DMS153 (cell line): ENCODE measurements at places on chromosomes 6 and 20.

- no peak for DNase-seq
Measured at GRCh38 chr20:51412951-51413481, 129.5 kb downstream of the NFATC2 start.

DNA sequence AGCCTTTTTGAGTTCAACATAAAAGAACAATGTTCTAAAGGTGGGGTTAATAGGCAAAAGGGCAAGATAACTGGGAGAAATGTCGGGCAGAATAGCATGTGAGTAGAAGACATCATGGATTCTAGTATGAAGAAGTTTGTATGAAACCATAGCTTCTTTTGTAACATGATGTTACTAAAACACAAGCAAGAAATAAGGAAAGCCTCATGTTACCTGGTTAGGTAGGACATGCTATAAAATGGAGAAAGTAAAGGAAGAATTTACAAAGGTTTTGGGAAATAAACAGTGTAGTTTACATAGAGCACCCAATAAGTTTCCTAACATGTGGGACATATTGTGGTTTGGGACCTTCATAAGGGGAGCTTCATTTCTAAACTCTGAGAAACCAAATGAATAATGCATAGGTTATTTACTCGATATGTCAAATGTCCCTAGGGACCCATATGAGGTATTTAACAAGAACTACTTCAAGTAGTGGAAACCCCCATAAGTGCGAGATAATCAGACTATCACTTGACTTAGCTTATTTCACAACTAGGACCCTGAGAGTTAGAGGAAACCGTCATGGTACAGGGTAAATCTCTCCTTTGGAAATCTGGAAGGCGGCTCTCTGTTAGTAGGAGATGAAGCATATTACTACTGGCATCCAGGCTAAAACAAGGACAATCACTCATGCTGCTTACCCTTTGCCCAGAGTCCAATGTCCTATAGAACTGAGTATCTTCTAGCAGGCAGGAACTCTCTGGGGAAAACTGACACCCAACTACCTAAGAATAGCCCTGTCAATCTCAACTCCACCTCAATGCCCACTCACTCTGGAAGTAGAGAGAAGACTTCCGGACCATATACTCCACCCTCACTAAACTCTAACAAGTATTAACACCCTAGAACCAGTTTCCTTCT, 57.5 kb downstream of the ILRUN start:
- DNase-seq: no peak

DNA sequence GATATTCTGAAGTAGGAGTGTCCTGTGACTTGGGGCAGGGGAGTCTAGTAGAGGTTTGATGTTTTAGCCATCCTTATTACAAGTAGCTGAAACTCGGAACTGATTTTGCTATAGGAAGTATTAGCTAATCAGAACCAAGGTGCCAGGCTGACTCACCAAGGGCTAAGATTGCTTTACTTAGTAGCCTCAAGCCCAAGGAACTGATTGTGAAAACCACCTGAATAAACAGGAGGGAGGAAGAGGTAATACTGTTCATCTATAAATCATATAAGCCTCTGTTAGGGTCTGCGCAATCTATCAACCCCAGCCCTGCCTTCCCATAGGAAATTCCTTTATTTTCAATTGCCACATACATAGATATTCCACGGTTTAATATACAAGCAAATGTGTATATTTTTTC, 54.4 kb downstream of the GNAS start:
- no peak for DNase-seq

GRCh38 chr20:38863024-38863851, 57.7 kb downstream of the PPP1R16B start:
- no peak for DNase-seq

- DNase-seq: no peak
Measured at GRCh38 chr20:12305188-12305950, 387.7 kb downstream of the BTBD3 start.

- no peak for DNase-seq
Measured at GRCh38 chr6:18328540-18328939, 58.6 kb upstream of the RNF144B start.

GRCh38 chr20:38192323-38192885, 27.3 kb upstream of the TGM2 start:
- DNase-seq: no peak

DNA sequence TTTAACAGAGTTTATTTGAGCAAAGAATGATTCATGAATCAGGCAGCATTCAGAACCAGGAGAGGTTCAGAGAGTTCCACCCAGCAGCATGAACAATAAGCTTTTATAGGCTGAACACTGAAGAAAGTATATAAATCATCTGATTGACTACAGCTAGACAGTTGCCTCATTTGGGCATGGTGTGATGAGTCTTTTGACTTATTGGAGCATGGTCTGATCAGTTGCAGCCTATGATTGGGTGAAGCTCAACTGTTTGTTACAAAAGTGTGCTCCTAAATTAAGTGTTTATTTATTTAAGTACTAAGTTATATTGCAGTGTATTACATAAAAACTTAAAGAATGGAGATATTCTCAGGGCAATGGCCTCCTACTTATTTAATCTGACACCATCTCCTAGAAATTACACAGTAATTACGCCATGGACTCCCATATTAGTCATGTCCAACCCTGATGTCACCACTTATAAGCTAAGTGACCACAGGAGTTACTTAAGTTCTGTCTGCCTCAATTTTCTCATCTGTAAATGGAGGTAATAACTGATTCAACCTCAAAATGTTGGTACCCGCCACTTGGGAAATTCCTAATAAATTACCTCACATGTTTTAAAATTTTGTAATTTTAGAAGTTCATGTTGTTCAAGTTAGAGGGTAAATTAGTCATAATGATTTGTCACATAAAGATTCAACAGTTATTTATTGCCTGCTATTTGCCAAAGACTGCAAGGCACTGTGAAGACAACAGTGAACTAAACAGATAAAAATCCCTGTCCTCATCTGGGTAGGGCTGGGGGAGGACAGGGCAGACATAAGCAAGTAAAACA, 15.2 kb upstream of the ROS1 start:
- no peak for DNase-seq

GRCh38 chr20:31758991-31759390, 19.9 kb downstream of the TPX2 start:
- no peak for DNase-seq

DNA sequence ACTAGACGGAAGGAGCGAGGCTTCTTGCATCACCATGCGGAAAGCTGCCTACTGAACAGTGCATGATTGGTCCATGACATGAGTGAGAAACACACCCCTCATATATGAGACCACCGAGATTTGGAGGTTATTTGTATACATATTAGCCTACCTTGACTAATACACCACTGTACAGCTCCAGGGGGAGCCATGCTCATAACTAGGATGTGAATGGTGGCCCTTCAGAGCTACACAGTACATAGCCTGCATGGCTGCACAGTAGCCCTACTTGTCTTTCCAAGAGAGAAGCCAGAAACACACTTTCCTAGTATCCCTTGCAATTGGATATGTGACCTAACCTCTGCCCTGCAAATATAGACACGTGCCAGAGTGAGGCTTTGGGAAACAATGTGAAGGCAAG, 21.8 kb upstream of the MCUR1 start:
- no peak for DNase-seq

DNA sequence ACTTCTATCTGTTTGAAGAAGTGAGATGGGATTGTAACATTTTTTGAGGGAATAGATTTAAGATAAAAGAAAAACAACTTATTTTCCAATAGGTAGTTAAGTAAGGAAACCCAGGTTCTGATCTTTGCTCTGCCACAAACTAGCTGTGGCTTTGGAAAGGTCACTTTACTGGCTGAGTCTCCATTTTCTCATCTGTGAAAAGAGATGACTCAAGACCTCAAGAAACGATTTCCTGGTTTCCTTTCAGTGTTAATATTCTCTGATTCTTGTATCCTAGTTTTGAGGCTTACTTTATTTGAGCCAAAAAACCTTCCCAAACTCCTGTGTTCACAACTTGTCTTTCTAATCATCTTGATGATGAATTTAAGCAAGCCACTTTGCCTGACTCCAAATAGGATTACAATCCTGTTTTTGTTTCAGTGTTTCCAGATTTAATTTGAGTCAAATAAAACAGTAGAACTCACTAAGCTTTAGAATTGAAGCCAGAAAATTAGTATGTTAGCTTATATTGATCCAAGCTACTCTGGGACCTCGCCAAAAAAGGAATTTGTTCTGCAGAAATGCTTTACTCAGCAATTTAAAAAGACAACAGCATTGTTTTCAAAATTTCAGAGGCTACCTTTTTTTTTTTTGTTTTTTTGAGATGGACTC, 51.1 kb downstream of the ENPP1 start:
- no peak for DNase-seq

DNA sequence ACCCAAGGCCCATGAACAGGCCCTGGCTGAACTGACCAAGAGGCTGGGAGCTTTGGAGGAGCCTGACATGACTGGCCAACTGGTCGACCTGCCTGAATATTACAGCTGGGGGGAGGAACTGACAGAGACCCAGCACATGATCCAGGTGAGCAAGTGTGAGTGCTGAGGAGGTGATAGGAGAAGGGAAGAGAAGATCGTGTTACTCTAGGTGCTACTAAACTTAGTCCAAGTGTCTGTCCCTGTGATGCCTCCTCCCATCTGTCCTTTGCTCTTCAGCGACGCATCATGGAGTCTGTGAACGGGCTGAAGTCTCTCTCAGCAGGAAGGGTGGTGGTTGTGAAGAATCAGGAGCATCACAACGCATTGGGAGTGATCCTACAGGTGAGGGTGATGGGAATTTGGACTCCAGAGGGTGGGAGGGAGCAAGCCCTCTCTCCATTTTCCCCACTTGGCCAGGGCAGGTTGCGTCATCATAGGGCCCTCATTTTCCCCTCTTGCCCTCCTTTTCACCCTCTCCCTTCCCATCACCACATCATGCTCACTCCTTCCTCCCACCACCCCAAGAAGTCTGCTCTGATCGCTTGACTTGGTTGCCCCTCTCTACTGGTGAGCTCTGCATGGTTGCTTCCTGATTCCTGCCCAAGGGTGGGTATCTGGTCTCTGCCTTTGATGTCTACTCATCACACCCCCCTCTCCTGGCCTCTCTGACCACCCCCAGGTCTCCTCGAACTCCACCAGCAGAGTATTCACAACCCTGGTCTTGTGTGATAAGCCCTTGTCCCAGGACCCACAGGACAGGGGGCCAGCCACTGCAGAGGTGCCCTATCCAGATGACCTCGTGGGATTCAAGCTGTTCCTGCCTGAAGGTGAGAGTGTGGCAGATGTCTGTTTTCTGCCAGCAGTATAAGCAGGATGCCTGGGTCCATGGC, 4.7 kb downstream of the DXO start:
- no peak for DNase-seq

DNA sequence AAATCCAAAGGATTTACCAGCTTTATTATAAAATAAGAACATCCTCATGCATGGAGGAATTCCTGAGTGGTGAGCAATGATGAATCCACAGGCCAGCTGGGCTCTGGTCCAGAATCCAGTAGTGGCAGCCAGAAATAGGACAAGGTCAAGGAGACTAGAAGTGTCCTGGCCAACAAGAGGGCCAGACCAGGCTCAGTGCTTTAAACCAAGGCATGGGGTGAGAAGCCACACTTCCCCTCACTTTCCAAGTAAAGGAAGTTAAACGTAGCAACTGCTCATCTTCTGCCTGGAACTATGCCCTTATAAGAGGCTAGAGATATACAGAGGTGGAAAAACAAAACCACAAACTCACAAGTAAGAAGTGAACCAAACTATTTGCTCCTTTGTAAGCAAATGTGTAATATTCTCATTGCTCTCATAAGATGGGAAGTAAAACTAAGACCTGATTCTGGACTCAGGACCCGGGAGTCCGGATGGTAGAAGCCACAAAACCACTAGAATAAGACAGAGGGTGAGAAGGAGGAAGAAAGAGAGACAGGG, 253.2 kb downstream of the UST start:
- no peak for DNase-seq

- peak; percentile 46 for DNase-seq
Measured at GRCh38 chr6:166627875-166628801, 1.1 kb upstream of the RPS6KA2 start.

DNA sequence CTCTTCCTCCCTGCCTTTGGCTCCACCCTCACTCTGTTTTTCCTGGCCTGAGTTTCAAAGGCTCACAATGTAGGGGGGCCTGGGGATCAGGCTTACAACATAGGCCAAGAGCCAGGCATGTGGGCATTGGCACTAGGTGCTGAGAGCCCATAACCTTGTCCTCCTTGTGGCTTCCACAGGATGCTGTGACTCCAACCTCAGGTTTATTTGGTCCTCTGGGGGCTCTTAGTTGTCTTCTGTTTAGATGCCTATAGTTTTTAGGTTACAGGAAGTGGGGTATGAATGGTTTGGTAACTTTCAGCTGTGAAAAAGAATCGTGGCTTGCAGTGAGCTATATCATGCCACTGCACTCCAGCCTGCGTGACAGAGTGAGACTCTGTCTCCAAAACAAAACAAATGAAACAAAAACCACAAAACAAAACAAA, 25.6 kb downstream of the MMP24 start:
- DNase-seq: no peak

- DNase-seq: no peak
Measured at GRCh38 chr20:38231531-38232121, 28.9 kb downstream of the KIAA1755 start.

GRCh38 chr6:2641044-2641725, 109.5 kb downstream of the MYLK4 start:
- DNase-seq: no peak

- DNase-seq: peak; percentile 35
Measured at GRCh38 chr6:105642708-105643107, 239.8 kb upstream of the PREP start.

DNA sequence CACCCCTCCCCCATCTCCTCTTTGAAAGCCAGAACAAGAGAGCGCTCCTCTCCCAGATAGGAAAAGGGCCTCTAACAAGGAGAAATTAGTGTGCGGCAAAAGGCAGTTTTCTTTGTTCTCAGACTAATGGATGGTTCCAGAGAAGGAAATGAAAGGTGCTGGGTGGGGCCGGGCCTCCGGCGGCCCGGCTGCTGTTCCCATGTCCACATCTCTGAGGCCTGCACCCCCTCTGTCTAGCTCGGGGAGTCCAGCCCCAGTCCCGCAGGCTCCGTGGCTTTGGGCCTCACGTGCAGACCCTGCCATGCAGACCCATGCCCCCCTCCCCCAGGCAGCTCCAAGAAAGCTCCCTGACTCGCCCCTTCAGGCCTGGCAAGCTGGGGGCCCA, 35.8 kb upstream of the MRGBP start:
- no peak for DNase-seq

DNA sequence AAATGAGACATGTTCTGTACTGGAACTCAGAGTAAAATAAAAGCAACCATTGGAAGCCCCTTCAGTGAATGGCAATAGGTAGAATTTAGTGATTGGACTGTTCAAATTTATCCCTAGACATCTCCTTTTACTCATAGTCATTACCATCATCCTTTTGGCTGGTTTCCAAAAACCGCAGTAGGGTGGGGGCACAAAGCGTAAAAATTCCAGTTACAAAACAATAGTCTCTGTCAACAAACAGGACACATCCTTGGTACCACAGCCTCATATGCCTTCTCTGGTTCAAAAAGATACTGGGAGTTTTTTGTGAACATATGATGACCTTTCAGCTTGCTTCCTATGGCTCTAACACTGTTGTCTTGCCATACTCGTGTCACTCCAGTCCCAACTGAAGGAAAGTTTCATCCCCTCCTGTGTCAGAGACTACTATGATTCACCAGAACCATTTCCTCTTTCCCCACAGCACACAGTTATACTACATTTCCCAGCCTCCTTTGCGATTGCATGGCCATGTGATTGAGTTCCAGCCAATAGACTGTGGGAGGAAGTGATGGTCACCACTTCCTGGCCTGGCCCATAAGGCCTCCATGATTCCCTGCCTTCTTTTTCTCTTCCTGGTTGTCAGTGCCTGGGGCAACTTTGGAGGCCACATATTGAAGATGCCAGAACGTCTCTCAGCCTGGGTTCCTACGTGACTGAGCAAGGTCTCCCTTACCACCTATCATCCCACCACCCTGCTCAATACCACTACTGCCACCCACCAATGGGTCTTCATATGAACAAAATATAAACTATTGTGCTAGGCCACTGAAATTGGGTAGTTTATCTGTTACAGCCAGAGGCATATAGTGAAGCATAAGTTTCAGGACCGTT, 162.4 kb downstream of the ID4 start:
- peak; percentile 65 for DNase-seq
